ENCODE measurements at places on chromosomes 5 and 9. TPM values are rescaled to one million over a fixed set of nuclear protein-coding genes. Genes with fewer than 3 reads are reported as not detected.

GRCh38 chr9:13431692-13432091, 152.2 kb upstream of the MPDZ start:
- DNase-seq = no peak

Gene NHP2
- total RNA-seq = 173 TPM

Gene SAPCD2
- not detected for total RNA-seq

- no peak for DNase-seq
Observed at GRCh38 chr5:122327110-122327509, 15.1 kb downstream of the SNCAIP start.

Gene RORB
- 2.8 TPM for total RNA-seq
